ENCODE measurements at places on chromosomes 3 and 15. TPM values are rescaled to one million over a fixed set of nuclear protein-coding genes. Genes with fewer than 3 reads are reported as not detected.
A peak's percentile ranks its signal among the peaks of the same experiment; 100 is the strongest.

NME9 gene
- not detected for total RNA-seq

NOX5 gene
- 0.44 TPM for total RNA-seq

GREM1 gene
- 9.2 TPM for total RNA-seq

SERPINI2 gene
- not detected for total RNA-seq

CCDC14 gene
- total RNA-seq, result 11.8 TPM

LSG1 gene
- 21.6 TPM for total RNA-seq

AGTR1 gene
- total RNA-seq, result 0.24 TPM

UBA3 gene
- 47.8 TPM for total RNA-seq

TFDP2 gene
- total RNA-seq, result 20.8 TPM

STX19 gene
- total RNA-seq, result 3.8 TPM

FOXP1 gene
- 70.2 TPM for total RNA-seq

TNNC1 gene
- total RNA-seq, result 0.88 TPM

ZBTB20 gene
- 7.3 TPM for total RNA-seq

EAF2 gene
- total RNA-seq, result 3.3 TPM

CLDN11 gene
- 1.2 TPM for total RNA-seq

CAMK1 gene
- total RNA-seq, result 2.6 TPM

GRCh38 chr15:98799461-98800390 lies 151.4 kb downstream of the IGF1R start:
- no peak for ATAC-seq

- ATAC-seq, result no peak
These were observed 17.9 kb downstream of the PAK6 start for GRCh38 chr15:40256638-40257235.

DNA sequence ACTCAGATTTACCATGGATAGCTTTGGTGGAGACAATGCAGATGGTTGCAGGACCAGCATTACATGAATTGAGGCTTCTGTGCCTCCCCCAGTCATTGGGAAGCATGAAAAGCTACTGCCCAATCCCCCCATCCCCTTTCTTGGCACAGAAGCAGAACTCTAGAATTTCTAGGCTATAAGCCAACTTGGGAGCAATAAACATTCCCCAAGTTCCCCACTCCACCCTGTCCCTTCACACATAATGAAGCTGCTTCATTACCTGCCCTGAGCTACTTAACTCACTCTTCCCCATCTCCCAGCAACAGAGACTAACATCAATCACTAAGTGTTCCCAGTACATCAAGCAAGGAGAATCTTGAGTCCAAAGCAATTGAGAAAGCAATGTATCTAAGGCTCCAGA lies 164.5 kb downstream of the RORA start:
- ATAC-seq, result no peak

- no peak for ATAC-seq
These were observed 468.0 kb upstream of the IL12A start for GRCh38 chr3:159520638-159521037.

DNA sequence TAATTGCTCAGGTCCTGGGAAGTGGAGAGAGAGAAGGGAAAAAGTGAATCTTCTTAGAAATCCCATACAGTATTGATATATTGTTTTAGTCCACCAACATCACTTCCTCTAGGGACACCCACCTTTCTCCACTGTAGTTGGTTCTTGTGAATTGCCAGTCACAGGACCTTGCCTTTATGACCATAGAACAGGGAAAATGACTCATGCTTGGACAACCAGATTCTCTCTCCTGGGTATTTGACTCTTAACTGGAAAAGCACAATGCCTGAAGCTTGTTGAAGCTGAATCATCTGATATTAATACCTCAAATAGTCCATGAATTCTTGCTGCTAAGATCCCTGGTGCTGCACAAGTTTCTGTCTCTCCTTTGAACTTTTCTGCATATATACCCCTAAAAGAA lies 32.5 kb upstream of the DCLK3 start:
- ATAC-seq, result no peak

DNA sequence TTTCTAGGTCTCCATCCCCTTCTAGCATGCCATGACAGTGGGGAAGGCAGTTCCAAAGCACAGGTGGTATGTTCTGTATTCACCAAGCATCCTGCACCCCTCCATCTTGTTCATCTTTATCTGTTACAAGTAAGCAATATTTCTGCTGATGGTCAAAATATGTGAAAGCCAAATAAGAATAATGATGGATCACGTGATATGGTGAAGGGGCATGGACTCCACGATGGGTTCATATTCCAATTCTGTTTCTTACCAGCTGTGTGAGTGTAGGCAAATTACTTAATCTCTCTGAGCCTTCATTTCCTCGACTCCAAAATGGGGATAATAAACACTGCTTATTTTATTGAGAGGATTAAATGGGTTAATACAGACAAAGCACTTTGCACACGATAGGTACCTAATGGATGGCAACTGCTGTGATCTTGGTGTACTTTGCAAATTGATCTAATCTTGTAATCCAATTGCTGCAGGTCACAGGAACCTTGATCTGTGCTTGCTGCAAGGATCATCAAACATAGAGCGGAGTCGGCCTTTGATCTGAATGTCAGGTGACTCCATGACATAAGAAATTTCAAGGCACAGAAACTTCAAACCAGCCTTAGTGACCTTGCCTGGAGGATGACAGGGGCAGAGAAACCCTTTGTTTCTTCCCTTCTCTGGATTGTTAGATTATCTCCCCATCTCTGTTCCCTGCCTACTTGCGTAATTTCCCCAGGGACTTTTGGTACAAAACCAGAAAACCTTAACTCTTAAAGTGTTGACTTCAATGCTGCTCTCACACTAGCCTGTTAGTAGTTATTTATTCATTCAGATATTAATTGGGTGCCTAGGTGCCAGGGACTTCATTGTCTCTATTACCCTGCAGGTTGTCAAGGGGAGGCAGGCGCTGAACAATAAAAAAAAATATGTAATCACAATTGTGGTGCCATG lies 25.8 kb downstream of the SIAH2 start:
- ATAC-seq, result no peak

DNA sequence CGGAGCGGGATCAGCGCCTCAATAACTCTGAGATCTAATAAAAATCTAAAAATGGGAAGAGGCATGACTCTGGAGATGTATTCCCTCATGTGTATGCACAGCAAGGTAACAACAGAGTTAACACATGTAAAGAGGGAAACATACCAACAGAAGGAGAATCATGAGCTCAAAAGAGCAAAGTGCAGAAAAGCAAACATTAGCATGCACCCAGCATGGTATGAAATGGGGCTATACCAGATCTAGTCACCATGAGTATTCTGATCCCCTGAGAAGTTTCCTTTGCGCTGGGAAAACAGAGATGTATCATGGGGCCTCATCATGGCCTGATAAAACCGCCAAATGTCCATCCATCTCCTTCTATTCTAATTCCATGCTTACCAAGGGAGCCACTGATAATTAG lies 129.1 kb downstream of the GLDN start:
- ATAC-seq, result no peak

- no peak for ATAC-seq
These were observed 181.0 kb upstream of the CBLB start for GRCh38 chr3:106049821-106050220.

GRCh38 chr3:175479800-175480199 lies 620.7 kb downstream of the NAALADL2 start:
- ATAC-seq, result no peak

DNA sequence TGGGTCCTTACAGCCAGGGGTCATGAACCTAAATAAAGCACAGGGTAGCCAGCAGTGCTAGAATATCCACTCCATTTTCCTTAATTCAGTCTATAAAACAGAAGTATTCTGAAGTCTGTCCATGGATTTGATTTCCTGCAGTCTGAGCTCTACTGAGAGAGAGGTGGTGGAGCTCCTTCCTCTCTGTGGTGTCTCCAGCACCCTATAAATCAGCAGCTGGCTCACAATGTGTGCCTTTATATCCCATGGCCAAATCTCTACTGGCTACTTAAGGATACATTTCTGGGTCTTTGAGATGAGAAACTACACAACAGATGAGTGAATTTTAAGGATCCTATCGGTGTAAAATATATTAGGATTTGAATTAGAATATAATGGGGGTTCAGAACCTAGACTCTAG lies 339.9 kb upstream of the RBMS3 start:
- no peak for ATAC-seq

GRCh38 chr3:102265720-102266119 lies 169.1 kb upstream of the ZPLD1 start:
- ATAC-seq, result no peak

GRCh38 chr15:67779549-67780111 lies 45.7 kb upstream of the SKOR1 start:
- no peak for ATAC-seq

GRCh38 chr15:76345880-76346668 lies 9.5 kb downstream of the ISL2 start:
- ATAC-seq, result peak; percentile 51

DNA sequence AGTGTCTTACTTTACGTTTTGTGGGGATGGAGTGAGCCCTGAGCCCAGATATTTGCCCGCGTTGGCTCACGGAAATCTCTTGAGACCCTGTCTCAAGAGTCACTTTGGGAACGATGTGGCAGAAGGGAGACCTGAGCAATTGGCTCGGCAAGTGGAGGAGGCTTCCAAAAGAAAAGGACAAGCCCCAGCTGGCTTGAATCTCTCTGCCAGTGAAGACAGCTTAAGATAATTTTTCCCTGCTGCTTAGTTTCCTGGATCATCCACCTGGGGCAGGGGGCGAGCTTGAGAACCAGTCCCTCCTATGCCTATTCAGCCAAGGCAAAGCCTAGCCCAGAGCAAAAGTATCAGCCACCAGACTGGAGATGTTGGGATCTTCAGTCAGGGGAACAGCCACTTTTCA lies 708 bp downstream of the SEC22A start:
- no peak for ATAC-seq

DNA sequence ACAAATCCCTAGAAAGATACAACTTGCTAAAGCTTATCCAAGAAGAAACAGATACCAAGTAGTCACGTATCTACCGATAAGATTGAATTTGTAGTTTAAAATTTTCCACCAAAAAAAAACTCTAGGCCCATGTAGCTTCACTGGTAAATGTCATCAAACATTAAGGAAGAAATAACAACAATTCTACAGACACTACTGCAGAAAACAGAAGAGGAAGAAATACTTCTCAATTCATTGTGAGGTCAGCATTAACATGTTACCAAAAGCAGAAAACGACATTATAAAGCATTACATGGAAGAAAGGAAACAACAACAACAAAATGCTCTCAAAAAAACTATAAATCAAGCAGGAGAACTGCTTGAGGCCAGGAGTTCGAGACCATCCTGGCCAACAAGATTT lies 27.5 kb upstream of the TM4SF19 start:
- ATAC-seq, result no peak

DNA sequence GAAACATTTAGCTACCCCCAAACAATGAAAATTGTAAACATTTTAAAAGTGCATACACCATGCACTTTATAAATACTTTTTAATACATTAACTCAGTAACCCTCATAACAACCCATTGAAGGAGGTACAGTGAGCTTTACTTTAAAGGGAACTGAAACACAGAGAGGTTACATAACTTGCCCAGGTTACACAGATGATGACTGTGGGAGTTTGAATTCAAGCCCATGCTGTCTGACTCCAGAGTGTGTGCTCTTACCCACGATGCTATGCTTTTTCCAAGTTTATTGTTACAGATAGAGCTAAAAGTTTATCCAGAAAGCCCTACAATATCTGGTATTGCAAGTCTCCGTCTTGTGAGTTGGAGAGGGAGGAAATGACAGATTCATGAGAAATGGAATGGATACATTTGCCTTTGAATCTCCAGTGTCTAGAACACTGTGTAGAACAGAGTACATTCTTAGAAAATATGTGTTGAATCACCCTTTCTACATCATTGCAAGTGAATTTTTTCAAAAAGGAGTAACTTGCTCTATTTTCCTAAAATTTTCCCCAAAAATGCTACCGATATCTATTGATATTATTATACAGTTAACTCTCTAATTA lies 428.3 kb downstream of the NAALADL2 start:
- ATAC-seq, result no peak

GRCh38 chr3:167662919-167663400 lies 9.2 kb upstream of the WDR49 start:
- ATAC-seq, result no peak

DNA sequence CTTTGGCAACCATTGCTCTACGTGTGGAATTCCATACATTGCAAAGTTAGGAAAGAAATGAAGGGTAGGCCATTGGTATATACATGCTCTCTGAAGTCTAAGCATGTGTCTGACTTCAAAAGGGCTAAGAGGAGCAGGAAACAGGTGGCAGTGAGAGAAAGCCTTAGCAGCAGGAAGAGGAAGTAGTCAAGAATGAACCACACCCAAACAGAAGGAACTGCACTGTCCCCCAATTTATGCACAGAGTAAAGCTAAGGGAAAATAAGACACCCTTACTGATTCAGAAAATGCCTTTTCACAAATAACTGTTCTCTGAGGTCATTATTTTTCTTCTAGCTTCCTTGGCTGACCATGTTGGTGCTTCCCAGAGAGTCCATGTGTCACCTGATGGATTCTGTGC lies 575.4 kb downstream of the NTRK3 start:
- ATAC-seq, result no peak

- no peak for ATAC-seq
These were observed 1.9 kb upstream of the EID1 start for GRCh38 chr15:48876057-48876456.

GRCh38 chr3:99681512-99681911 lies 43.1 kb downstream of the COL8A1 start:
- no peak for ATAC-seq
